Mucosa of descending colon (tissue), 3 donors: ENCODE measurements at places on chromosomes 16 and 17. TPM values are rescaled to one million over a fixed set of nuclear protein-coding genes. Genes with fewer than 3 reads are reported as not detected.

Gene CHST5
- total RNA-seq: 27.4 TPM

Gene HOXB6
- total RNA-seq: 41.3 TPM

DNA sequence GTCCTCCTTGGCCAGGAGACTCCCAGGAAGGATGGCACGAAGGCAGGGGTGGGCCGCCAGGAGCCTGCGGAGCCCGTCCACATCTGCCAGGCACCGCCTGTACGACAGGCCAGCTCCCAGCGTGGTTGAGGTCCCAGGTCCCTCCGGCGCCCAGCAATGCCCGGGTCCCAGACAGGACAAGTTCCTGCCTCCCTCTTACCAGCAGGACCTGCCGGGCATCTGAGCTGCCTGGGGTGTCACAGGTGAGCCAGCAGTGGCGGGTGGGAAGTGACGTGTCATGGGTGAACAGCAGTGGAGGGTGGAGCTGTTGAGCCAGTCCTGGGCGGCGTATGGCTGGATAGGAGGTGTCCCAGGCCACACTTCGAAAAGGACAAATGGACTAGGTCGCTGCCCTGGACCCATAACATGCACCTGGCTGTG lies 15.7 kb upstream of the BAHCC1 start:
- DNase-seq: peak; percentile 84

Gene UNKL
- total RNA-seq: 28.2 TPM

DNA sequence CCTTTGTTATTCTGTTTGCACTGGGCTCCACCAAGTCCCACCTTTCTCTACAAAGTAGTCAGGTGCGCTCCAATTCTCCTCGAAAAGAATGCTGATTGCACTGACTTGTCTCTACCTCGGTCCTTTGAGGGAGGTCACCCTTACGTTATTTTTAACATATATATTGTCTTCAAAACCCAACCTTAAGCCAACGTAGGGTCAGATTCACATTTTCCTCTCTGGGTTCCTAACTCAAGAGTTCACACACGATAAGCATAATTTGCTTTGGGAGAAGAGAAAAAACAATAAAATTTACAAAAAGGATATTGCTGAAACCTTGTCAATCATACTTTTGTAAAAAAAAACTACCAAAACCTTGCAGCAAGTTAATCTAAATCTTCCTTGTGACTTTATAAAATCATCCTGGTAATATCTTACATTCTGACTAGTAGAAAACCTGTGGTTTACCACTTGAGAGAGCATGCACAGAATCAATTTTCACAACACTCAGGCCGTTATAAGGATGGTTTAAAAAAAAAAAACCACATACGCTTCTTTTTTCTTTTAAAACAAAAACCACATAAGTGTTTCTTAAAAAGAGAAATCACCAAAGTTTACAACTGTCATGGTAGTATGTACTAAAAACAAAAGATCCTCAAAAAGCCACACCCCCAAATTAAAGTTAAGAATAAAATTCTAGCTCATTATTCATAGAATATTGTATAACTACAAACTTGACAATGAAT lies 72.2 kb upstream of the TRAP1 start:
- DNase-seq: no peak

DNA sequence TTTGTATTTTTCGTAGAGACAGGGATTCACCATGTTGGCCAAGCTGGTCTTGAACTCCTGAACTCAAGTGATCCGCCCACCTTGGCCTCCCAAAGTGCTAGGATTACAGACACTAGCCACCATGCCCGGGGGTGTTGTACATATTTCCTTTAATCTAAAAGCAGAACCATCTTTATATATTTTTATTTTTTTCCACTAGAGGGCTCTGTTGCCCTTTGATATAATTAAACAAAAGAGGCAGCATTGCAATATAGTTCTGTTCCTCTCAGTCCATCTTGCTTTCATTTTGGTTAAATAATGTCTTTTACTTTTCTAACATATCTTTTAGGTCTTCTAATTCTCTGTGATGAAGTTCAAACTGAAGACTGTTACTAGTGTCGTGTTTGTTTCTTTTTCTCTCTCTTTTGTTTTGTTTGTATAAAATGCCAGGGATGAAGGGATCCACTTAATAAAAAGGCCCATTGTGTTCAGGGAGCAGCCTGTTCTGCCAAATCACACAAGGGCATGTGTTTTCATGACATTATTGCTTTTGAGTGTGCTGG lies 23.4 kb downstream of the WWOX start:
- DNase-seq: no peak

Gene CA4
- total RNA-seq: 177 TPM

Gene KRTAP1-5
- not detected for total RNA-seq

GRCh38 chr16:72819345-72819744 lies 228.6 kb downstream of the ZFHX3 start:
- no peak for DNase-seq

DNA sequence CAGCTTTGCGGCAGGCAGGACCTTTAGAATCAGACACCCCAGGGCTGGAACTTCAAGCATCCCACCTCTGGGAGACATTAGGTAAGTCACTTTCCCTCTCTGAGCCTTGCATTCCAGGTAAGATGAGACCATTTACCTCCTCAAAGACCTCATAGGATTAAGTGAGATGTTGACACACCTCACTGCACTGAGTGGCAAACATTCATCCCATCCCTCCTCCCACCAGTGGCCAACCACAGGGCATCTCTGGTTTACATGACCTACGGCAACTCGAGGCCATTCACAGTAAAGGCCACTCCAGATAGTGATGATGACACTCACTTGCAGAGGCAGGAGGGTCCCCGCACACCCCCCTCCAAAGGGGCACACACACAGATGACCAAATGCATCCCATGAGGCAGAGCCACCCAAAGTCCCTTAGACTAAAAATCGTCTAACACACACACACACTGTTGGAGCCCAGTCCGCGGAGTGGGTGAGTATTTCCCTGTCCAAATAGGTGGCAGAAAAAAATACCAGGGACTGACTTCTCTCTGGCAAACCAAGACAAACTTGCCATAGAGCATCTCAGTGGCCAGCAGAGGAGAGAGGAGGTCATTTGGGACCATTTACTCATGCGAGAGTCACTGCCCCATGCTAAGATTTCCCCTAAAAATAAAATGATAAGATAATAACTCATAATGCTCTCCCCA lies 454.9 kb downstream of the SOX9 start:
- DNase-seq: no peak

Gene NPIPA3
- total RNA-seq: 3.4 TPM

Gene PLA2G10
- total RNA-seq: 20.9 TPM

Gene KRT15
- 5.0 TPM for total RNA-seq

Gene WSCD1
- 45.8 TPM for total RNA-seq

Gene KRT32
- not detected for total RNA-seq

Gene PRR11
- total RNA-seq: 2.0 TPM

DNA sequence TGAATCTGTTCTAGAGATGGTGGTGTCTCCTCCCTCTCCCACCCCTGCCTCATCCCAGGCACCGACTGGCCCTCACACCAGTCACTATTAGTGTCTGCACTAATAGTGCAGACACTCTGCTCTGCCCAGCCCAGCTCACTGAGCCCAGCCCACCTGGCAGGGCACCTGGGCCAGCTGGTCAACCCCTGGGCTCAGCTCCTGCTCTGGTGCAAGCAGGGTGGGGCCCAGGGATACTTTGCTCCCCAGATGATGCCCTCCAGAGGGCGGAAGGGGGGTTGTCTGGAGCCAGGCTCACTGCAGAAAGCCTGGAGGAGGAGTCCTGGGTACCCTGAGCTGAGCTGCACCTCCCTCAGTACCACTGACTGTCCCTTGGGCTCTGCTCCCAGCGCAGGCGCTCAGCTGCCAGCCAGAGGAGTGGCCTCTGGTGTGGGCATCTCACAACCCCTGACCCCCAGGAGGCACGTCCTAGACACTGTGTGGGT lies 14.5 kb downstream of the RAB11FIP4 start:
- no peak for DNase-seq

Gene FNDC8
- total RNA-seq: not detected

GRCh38 chr16:79554912-79555311 lies 45.6 kb downstream of the MAF start:
- no peak for DNase-seq

GRCh38 chr17:50051606-50052005 lies 4.3 kb upstream of the ITGA3 start:
- no peak for DNase-seq

Gene ZP2
- total RNA-seq: 0.20 TPM

- no peak for DNase-seq
These were observed 10.5 kb downstream of the TTYH2 start for GRCh38 chr17:74223901-74224300.

Gene STX1B
- 0.84 TPM for total RNA-seq

DNA sequence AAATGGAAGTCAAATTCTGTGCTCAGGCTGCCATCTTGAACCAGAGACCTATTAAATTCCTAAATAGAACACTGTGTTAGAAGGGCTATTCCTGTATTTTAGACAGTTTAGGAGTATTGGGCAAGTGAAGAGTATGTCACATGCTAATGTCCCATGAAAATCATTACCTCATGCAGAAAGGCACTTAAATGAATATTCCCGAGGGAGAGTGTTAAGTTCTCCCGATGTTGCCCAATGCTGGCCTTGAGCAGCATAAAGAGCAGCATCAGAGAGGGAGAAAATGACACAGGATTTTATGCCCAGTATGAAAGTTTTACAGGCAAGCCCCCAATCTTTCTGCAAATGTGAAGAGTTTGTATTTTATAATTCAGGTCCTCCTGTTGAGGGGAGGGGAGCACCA lies 28.2 kb upstream of the SHISA6 start:
- no peak for DNase-seq

Gene STH
- not detected for total RNA-seq

Gene PGS1
- total RNA-seq: 36.2 TPM

DNA sequence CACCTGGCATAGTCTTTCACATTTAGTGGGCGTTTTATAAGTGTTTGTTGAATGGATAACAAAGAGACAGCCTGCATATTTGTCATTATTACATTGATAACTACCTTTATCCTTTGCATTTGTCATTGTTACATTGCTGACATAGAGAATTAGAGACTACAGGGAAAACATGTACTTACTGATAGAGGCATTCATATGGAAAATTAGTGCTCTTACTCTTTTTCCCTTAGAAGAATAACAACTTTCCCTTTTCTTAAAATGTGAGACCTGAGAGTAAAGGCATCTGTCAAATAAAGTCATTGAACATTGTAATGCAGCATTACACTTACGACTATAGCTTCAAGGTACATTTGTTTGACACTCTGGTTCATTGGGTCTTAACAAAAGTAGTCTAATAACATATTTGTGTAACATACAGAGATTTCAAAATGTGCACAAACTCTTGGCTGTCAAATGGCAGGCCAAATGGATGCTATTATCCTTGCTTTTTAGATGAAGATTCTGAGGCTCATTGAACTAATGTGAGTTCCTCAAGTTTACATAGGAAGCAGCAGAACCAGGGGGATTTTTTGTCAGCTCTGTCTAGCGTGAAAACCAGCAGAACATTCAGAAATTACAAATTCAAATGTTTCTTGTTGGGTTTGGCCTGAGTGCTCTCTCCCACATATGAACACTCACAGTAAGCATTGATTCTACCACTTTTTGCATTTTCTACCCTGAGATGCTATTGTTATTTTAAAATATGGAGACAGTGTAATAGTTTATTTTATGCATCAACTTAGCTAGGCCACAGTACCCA lies 28.5 kb downstream of the SMIM36 start:
- DNase-seq: no peak

GRCh38 chr17:79950306-79950705 lies 85.4 kb downstream of the TBC1D16 start:
- DNase-seq: peak; percentile 18

Gene NPIPB9
- 4.4 TPM for total RNA-seq

- no peak for DNase-seq
These were observed 4.6 kb upstream of the ICAM2 start for GRCh38 chr17:64024781-64025731.

DNA sequence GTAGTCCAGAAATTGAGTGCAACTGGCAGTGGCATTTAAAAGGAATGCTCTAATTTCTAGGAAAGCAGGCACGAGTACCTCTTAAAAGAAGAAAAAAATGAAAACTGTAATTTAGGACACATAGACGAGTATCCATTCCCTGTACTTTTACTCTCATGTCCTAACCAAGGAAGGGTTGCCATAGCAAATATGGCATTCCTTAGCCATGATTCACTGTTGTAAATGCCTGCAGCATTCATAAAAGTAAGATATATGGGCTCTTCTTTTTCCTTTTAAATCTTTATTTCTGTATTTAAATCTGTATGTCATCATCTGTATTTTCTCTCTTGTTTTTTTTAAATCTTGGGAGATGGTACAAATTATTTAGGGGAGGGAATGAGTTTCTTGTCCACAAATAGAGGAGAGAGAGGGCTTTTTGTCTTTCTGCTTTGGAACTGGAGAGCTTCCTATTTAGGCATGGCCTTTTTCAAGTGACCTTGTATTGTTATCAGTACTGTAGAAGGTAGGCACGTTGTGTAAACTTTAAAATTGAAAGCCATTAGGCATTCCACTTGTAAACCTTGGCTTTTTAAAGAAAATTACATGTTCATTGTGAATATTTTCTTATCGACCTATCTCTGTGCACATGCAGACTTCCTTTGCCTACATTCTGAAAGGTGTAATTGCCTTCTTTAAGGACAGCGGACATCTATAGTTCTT lies 50.0 kb downstream of the TENT4B start:
- DNase-seq: no peak

Gene CNGB1
- total RNA-seq: 0.55 TPM

Gene GP2
- 0.85 TPM for total RNA-seq

DNA sequence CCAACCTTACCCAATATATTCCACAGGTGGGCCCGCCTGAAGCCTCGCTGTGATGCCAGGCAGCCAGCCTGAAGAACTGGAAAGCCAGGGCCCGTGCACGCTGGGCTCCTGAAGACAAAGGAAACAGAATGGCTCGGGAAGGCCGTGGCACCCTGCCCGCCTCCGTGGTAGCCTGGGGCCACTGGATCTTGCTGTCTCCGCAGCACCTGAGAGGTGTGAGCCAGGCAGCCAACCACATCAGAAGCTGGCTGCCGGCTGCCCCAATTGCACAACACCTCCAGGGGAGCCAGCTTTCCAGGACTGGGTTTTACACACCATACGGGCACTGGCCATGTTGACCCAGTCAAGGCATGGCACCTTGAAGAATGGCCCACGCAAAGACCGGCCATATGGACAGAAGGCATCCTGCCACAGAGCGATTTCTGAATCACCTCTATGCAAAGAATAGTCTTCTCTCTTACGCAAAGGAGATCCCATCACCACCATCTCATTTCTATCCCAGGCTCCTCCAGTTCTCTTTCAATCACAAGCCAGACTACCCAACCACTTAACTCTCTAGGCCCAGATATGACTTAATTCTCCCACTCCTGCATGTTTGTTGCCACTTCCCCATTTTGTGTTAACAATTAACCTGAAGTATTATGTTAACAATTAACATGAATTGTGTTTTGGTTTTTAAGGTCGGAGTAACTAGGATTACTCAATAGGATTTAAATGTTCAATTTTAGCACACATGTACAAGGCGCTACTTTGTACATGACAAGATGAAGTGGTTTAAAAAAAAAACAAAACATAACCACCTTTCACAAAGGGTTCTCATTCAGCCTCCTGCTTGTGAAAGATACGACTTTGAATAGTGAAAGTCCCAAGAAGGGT lies 32.1 kb downstream of the ZFHX3 start:
- DNase-seq: no peak

Gene GPR142
- total RNA-seq: not detected

- DNase-seq: peak; percentile 76
These were observed 397 bp downstream of the NCOR1 start for GRCh38 chr17:16215002-16215272.

Gene BEAN1
- total RNA-seq: 0.22 TPM
